ENCODE measurements at places on chromosomes 4 and X.

GRCh38 chr4:40848251-40848650, 98.5 kb downstream of the NSUN7 start:
- DNase-seq = no peak

DNA sequence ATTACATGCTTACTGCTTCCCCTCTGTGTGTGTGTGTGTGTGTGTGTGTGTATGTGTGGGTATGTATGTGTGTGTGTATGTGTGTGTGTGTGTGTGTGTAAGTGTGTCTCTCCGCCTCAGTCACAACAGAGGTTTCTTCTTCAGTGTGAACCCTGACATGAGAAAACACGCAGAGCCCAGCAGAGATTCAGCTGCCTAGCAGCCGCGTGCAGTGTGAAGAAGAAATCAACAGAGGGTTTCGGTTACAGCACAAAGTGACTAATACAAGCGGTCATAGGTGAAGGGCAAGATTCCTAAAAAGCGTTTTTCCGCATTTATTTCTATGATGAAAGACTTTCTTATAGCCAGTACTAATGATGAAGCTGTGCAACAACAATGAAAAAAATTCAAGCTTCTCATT, 55.3 kb upstream of the ZFP42 start:
- no peak for DNase-seq

DNA sequence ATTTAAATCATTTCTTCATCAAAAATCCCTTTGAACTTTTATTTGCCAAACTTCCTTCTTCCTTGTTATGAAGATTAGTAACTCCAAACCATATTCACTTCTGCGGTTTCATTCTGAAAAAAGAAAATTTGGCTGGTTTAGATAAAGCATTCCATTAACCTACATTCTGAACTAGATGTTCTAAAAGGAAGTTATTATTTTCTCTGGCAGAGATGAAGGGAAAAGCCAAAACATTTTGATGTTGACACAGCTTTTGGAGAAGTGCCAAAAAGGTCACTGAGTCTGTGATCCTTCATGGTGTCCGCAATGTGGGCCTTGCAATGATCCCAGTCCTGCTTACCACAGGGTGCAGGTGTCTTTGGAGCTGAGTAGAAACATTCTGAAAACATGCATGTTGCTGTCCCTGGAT, 36.0 kb downstream of the CXCL8 start:
- DNase-seq = no peak

GRCh38 chr4:173243321-173243720, 74.7 kb downstream of the GALNT7 start:
- DNase-seq = no peak

- no peak for DNase-seq
These were observed 32.3 kb upstream of the ASMTL start for GRCh38 chrX:1485033-1485432.

- DNase-seq = no peak
These were observed 88.6 kb downstream of the APBB2 start for GRCh38 chr4:41125558-41126311.

DNA sequence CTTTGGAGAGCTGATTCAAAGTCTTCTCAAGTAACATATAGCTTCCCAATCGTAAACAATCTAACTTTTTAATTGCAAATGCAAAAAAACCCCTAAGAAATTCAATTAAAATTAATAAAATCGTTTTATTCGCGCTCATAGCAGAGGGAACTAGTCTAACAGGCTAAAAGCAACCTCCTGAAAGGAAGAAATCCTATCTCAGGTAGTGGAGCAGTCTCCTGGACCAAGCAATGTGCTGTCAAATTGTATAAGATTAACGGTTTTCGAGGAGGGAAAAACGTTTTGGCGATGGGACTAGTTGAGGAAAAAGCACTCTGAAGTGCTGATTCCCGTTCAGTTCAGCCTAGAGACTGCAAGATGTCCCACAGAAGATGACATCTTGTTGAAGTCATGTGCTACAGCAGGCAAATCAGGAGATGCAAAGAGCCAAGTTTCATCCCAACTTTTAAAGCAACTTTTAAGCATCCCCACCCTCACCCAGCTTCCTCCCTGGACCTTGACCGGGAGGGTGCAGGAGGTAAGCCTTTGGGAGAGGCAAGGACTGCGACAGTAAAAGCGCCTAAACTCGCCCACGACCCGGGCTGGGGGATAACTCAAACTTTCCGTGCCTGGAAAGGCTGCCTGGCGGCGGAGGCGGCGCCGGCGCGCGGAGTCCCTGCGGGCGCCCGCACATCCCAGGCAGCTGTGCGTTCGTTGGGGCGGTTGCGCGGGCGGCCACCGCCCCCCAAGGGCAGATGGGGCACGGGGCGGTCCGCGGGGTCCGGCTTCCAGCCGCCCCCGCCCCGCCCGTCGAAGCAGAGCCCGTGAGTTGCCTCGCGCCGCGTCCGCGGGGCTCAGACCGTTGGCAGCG, 784 bp downstream of the MAP7D3 start:
- DNase-seq = peak; percentile 58

GRCh38 chr4:7612311-7612897, 177.7 kb upstream of the PSAPL1 start:
- DNase-seq = no peak

Data from D341Med (cell line).